ENCODE measurements at places on chromosomes 16 and 17.
A peak's percentile ranks its signal among the peaks of the same experiment; 100 is the strongest.

- DNase-seq, result no peak
Measured at GRCh38 chr17:15091825-15092224, 173.3 kb downstream of the PMP22 start.

DNA sequence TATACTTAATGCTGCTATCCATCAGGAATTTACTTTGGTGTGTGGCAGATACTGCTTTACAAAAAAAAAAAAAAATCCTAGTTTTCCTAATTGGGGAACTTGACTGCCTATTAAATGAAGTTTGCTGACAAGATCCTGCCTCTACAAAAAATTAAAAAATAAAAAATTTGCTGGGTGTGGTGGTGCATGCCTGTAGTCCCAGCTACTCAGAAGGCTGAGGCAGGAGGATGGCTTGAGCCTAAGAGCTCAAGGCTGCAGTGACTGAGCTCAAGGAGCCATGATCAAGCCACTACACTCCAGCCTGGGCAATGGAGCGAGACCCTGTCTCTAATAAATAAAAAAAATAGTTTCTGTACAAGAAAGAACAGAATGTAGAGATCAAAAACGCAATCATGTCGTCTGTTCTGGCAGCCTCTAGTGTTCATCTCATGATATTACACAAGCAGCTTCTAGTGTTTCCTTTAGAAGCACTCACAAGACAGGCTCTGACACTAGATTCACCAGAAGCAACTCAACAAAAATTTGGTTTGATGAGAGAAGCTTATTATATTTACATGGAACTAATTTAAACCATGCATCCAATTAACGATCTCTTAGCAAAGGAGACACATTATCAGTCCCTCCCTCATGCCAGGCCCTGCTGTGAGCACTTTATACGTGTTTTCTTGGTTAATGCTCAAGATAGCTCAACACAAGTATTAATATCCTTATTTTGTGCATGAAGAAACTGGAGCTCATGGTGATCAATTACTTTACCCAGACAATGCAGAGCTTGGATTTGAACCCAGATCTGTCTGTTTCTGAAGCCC is 6.8 kb upstream of the KRTAP17-1 start:
- peak; percentile 39 for DNase-seq

GRCh38 chr17:40499551-40500189 is 1.8 kb downstream of the TNS4 start:
- no peak for DNase-seq

GRCh38 chr16:75064403-75065148 is 52.0 kb downstream of the LDHD start:
- no peak for DNase-seq

DNA sequence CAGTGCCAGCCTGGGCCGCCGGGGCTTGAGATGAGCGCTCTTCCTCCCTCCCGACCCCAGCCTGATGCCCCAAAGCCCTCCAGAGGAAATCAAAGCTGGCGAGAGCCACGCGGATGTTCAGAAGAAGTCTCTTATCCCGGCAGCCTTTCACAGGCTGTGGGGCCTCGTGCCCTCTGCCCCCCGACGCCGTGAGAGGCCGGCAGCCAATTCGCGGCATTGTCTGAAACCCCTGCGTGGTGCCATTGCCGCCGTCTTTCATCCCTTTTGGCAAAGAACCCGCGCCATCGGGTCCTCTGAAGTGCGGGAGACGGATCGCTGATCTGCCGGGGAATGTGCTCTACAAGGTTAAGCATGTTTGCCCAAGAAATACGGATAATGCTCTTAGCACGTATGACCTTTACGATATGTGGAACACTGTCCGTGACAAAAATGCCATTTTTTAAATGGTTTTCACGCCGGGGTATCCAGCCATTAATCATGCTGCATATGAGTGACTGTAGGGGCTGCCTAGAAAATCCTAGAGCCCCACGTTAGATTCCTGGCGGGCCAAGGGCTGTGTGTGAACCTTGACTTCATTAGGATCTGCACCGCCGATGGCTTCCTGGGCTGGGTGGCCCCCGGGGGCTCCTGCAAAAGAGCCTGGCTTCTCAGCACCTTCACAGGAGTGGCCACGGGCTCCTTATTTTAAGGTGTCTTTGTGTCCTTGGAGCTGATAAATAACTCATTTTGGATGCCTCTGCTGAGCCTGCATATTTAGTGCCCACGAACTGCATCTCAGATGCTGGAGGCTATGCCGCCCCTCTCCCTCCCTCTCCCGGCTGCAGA is 165.1 kb upstream of the TNRC6C start:
- no peak for DNase-seq

- DNase-seq, result no peak
Measured at GRCh38 chr17:10107316-10108165, 90.9 kb downstream of the GAS7 start.

GRCh38 chr17:80441133-80441578 is 26.2 kb downstream of the ENDOV start:
- DNase-seq, result no peak

DNA sequence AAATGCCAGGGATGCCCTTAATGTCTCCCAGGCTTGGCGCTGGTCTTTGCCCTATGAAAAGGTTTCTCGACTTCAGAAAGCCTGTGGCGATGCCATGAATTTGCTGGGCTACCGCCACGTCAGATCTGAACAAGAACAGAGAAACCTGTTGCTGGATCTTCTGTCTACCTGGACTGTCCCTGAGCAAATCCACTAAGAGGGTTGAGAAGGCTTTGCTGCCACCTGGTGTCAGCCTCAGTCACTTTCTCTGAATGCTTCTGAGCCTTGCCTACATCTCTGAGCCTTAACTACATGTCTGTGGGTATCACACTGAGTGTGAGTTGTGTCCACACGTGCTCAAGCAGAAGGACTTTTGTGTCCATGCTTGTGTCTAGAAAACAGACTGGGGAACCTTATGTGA is 11.4 kb downstream of the CHST4 start:
- peak; percentile 37 for DNase-seq

GRCh38 chr16:67458121-67458641 is 22.8 kb downstream of the ATP6V0D1 start:
- DNase-seq, result no peak

DNA sequence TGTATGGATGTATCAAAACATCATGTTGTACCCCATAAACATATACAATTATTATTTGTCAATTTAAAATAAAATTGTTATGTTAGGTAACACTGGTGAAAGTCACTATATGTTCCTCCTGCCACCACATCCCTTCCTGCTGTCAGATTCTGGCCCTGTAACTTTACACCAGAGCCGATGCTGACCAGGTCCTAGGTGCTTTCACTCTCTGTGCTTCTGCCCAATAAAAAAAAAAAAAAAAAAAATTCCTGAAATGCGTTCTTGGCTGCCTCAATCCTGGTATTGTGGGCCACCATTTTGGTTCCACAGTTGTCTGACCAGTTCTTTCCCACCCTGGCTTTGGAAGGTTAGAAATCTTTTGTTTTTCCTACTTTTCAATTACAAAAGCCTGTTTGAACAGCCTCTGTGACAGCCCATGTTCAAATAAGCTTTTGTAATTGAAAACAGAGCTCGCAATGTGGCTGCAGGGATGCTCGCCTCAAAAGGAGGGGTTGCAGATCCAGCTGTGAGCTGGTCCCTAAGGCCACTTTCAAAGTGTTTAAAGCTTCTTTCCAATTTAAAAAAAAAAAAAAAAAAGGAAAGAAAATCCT is 831.0 kb upstream of the EEF2KMT start:
- no peak for DNase-seq

GRCh38 chr17:58384897-58385296 is 32.4 kb downstream of the RNF43 start:
- DNase-seq, result peak; percentile 70

GRCh38 chr17:1792495-1793446 is 30.9 kb downstream of the SERPINF1 start:
- no peak for DNase-seq

GRCh38 chr17:5809056-5809455 is 224.7 kb upstream of the NLRP1 start:
- no peak for DNase-seq

- no peak for DNase-seq
Measured at GRCh38 chr16:22063888-22064467, 28.4 kb upstream of the VWA3A start.

DNA sequence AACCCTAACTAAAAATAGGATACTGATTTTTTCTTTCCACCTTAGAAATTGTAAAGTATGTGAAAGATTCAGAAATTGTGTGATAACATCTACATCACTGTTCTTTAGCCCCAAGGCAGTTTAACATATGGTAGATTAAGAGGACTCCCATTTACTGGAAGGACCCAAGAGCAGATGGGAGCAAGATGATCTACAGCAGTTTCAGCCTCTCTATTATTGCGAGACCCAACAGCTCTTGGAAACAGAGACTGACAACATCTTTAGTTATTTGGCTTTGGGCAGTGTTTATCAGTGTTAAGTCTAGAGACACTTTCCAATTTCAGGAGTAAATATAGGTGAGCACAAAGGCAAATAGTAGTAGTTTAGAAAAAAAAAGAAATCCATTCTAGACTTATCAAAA is 124.9 kb upstream of the CORO6 start:
- DNase-seq, result no peak

- no peak for DNase-seq
Measured at GRCh38 chr16:17647879-17648872, 177.4 kb upstream of the XYLT1 start.

Data from inflammatory macrophage treated with lipopolysaccharide for 4 hours (primary cell).